ENCODE measurements at places on chromosomes 1 and 21. TPM values are rescaled to one million over a fixed set of nuclear protein-coding genes. Genes with fewer than 3 reads are reported as not detected.

DNA sequence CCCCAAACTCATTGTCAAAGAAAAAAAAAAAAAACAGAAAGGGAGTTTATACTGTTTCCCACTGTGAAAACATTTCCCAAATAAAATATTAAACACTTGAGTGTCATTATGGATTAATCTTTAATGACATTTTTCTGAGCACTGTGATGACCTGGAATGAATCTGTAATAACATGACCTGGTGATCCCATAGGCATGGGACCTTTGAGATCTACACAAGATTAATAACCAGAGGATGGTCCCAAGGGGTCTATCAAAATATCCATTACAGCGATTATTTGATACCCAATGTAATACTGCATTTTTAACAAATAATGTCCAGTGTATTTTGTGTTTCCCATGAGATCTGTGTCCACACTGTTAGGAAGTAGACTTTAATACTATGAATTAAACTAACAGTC is 32.4 kb upstream of the NCAM2 start:
- no peak for DNase-seq

- DNase-seq, result no peak
Measured at GRCh38 chr1:41466146-41466545, 18.3 kb downstream of the EDN2 start.

DNA sequence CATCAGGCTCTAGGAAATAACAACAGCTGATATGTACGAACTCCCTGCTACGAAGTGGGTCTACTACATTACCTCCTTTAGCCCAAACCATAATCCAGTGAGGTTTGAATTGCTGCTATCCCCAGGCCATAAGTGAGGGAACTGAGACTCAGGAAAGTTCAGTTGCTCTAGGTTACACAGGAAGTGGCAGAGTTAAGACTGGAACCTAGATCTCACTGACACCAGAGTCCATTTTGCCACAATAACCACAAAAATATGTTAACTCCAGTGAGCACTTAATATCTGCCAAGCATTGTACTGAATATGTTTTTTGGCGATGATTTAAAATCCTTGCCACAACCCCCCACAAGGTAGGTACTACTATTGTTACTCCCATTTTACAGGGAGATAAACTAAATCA is 8.9 kb upstream of the TADA1 start:
- no peak for DNase-seq

GRCh38 chr1:41891199-41891896 is 27.4 kb downstream of the HIVEP3 start:
- DNase-seq, result no peak

GRCh38 chr1:154802982-154803920 is 66.8 kb downstream of the KCNN3 start:
- peak; percentile 84 for DNase-seq

- DNase-seq, result no peak
Measured at GRCh38 chr1:52532247-52532646, 20.6 kb downstream of the TUT4 start.

DNA sequence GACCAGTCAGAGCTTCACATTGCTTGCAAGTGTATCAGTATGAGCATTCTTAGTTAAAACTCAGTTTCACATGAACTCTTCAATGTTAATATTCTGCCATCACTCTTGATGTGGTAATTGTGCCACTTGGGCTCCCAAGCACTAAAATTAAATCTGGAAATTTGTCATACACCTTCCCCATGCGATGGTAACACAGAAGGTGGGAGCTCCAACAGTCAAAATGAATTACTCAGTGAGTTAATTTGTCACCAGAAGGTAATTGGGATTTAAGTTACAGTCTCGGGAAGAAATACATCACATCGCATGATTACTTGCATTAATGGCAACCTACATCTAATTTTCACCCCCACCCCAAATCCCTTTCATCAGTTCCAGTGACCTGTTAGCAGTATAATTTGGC is 376.5 kb upstream of the DAB1 start:
- no peak for DNase-seq

GRCh38 chr1:233518344-233518743 is 95.6 kb upstream of the KCNK1 start:
- peak; percentile 34 for DNase-seq

DNA sequence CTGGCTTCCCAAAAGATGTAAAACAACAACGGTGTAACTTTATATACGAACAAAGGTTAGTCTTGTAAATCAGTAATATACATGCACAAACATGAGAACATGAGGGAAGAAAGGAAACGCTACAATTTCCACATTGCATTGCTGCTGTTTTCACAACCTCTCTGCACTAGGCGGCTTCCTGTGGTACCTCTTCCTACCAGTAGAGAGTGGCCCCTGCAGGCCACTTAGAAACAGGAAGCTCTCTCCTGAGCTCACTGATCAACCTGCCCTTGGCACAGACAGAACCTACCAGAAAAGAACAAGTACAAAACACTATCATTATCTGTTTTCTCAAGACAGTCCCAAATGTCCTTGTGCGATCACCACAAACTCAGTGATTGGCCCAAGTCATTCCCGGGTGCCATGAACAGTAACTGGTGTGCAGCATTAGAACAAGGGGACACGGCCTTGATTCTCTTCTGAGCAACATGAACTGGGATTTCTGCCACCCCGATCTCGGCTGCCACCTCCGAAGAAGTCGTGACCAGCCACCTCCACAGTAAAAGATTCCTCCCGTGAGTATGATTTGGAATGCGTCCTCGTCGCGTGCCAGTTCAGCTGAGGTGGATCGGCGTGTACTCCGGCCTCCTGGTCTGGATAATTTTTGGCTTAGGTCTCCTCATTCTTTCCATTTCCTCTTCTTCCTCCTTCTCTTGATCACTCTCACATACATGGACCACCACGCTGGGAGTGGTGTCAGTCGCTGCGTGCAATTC is 5.7 kb upstream of the KCNE1 start:
- DNase-seq, result no peak

GRCh38 chr1:56057466-56058405 is 521.6 kb downstream of the PLPP3 start:
- peak; percentile 59 for DNase-seq

DNA sequence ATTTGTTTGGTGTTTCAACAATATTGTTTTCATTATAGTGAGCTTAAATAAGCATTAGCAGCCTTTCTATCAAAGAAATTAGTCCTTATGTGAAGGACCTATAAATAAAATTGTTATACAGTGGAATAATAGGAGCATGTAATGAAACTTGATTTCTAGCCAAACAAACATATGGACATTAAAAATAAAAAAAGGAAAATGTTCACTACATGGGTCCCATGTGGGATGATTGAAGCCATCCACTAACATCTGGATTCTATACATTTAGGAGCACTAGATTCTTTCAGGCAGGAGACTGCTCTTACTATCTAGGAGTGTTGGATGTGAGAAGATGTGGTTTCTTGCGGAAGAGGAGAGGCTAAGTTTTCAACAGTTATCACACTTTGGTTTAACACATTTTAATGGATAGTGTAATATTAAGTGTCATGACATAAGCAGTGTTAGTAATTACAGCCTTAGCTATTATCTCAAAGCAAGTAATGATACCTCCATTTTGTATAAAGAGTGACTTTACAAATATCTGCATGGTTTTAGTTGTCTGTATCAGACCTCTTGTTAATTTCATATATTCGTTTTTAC is 62.3 kb downstream of the LYPLAL1 start:
- peak; percentile 59 for DNase-seq

DNA sequence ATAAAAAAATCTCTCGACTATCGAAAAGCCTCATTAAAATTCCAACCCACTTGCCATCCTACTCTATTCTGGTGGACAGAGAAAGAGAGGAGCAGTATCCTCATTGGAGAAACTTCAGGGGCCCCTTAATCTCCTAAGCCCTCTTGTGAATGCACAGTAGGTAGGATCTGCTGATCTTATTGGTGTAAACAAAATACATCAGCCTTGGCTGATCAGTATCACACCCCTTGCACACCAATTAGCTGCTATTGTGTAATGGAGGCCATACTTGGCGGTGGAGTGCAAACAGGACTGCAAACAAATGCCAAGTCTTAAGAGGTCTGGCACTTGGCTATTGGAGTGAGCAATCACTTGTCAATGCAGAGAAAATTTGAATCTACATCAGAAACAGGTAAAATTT is 15.7 kb downstream of the VCAM1 start:
- peak; percentile 10 for DNase-seq

GRCh38 chr1:48644905-48645605 is 131.6 kb downstream of the BEND5 start:
- no peak for DNase-seq

PGLYRP4 gene
- not detected for total RNA-seq

CDA gene
- total RNA-seq, result 0.13 TPM

C1orf74 gene
- total RNA-seq, result 2.5 TPM

C8A gene
- not detected for total RNA-seq

ZNF593OS gene
- 0.31 TPM for total RNA-seq

FAM72D gene
- total RNA-seq, result 0.71 TPM

SLC45A1 gene
- 0.35 TPM for total RNA-seq

CDK11B gene
- total RNA-seq, result 9.4 TPM

GPR25 gene
- total RNA-seq, result not detected

SH2D1B gene
- total RNA-seq, result 0.27 TPM

RGS18 gene
- total RNA-seq, result 1.1 TPM

Measured in muscle of leg (tissue), 16 donors.